Fibroblast of lung (primary cell): ENCODE measurements at places on chromosomes 7 and 10. TPM values are rescaled to one million over a fixed set of nuclear protein-coding genes. Genes with fewer than 3 reads are reported as not detected.

Gene CYP3A5
- 8.2 and 12.4 TPM in 2 replicates for total RNA-seq

Gene UCMA
- not detected in 2 replicates for total RNA-seq

Gene LRIT1
- not detected in 2 replicates for total RNA-seq

Gene TCAF2
- total RNA-seq, result 1.3 and 1.5 TPM in 2 replicates

Gene SLC18A2
- total RNA-seq, result under 0.01 TPM in 1 of 2 replicates, not detected in the other

Gene FGL2
- 6.2 and 97.6 TPM in 2 replicates for total RNA-seq

Gene TRIM74
- not detected in 2 replicates for total RNA-seq

Gene HABP2
- total RNA-seq, result not detected in 2 replicates

Gene WNT8B
- total RNA-seq, result not detected in 2 replicates

Gene GRB10
- total RNA-seq, result 40.8 and 64.1 TPM in 2 replicates

Gene HPS1
- 28.8 and 44.6 TPM in 2 replicates for total RNA-seq

Gene C10orf67
- total RNA-seq, result under 0.01 TPM in 2 replicates

Gene SLC26A5
- total RNA-seq, result not detected in 2 replicates

Gene UNC5B
- 36.0 and 60.8 TPM in 2 replicates for total RNA-seq

Gene TMEM176B
- 26.8 and 95.3 TPM in 2 replicates for total RNA-seq

Gene TEX47
- total RNA-seq, result not detected in 2 replicates

Gene STOX1
- total RNA-seq, result under 0.01 TPM in 2 replicates

Gene NUTM2B
- 0.33 and 0.51 TPM in 2 replicates for total RNA-seq

Gene ASZ1
- not detected in 2 replicates for total RNA-seq

Gene CRTAC1
- not detected in 2 replicates for total RNA-seq

Gene INTS1
- 22.9 and 35.5 TPM in 2 replicates for total RNA-seq

Gene SLC18A3
- not detected in 2 replicates for total RNA-seq

Gene GIMAP8
- total RNA-seq, result under 0.01 TPM in 2 replicates

Gene SPDYE11
- total RNA-seq, result not detected in 2 replicates

Gene ITPRID1
- total RNA-seq, result not detected in 2 replicates

Gene MTURN
- total RNA-seq, result 12.9 and 16.9 TPM in 2 replicates

Gene PRSS2
- not detected in 2 replicates for total RNA-seq

Gene GIMAP2
- total RNA-seq, result 13.9 and 16.2 TPM in 2 replicates

Gene TRIM50
- total RNA-seq, result not detected in 2 replicates

Gene MORN4
- total RNA-seq, result 6.4 and 13.4 TPM in 2 replicates

Gene PRR15
- 0.51 TPM in 1 of 2 replicates, not detected in the other for total RNA-seq

Gene INA
- total RNA-seq, result under 0.01 and 0.50 TPM in 2 replicates

Gene COBL
- 0.26 and 0.33 TPM in 2 replicates for total RNA-seq

Gene TMEM184A
- under 0.01 TPM in 2 replicates for total RNA-seq

Gene DPP6
- not detected in 2 replicates for total RNA-seq

Gene MKI67
- 0.26 and 4.3 TPM in 2 replicates for total RNA-seq

Gene UROS
- total RNA-seq, result 60.4 and 75.0 TPM in 2 replicates

Gene VWDE
- under 0.01 and 0.17 TPM in 2 replicates for total RNA-seq

Gene GPR26
- total RNA-seq, result not detected in 2 replicates

Gene NEBL
- total RNA-seq, result 0.33 and 1.3 TPM in 2 replicates

Gene GPR37
- 6.9 and 20.6 TPM in 2 replicates for total RNA-seq

Gene SORCS3
- not detected in 2 replicates for total RNA-seq

Gene NME8
- not detected in 2 replicates for total RNA-seq

Gene TACC2
- 4.6 and 7.6 TPM in 2 replicates for total RNA-seq

Gene TFR2
- under 0.01 TPM in 1 of 2 replicates, not detected in the other for total RNA-seq

Gene ADCYAP1R1
- not detected in 2 replicates for total RNA-seq

Gene CC2D2B
- 0.26 and 0.33 TPM in 2 replicates for total RNA-seq

Gene SPDYE5
- not detected in 2 replicates for total RNA-seq

Gene LOXL4
- total RNA-seq, result 52.6 and 73.0 TPM in 2 replicates

Gene UCN3
- not detected in 2 replicates for total RNA-seq

Gene SRRM3
- 1.0 and 1.7 TPM in 2 replicates for total RNA-seq

Gene ICA1
- total RNA-seq, result under 0.01 and 0.17 TPM in 2 replicates

Gene HSPA12A
- 9.5 and 15.7 TPM in 2 replicates for total RNA-seq

Gene LIPJ
- under 0.01 and 0.26 TPM in 2 replicates for total RNA-seq

Gene CNTNAP2
- total RNA-seq, result not detected in 2 replicates
